Left kidney (tissue), 8 donors: ENCODE measurements at places on chromosomes 5 and 9. TPM values are rescaled to one million over a fixed set of nuclear protein-coding genes. Genes with fewer than 3 reads are reported as not detected.

GRCh38 chr9:90433398-90433941 lies 209.2 kb downstream of the DIRAS2 start:
- DNase-seq, result peak; percentile 82

Gene ANKRD18A
- polyA plus RNA-seq, result 5.3 TPM

DNA sequence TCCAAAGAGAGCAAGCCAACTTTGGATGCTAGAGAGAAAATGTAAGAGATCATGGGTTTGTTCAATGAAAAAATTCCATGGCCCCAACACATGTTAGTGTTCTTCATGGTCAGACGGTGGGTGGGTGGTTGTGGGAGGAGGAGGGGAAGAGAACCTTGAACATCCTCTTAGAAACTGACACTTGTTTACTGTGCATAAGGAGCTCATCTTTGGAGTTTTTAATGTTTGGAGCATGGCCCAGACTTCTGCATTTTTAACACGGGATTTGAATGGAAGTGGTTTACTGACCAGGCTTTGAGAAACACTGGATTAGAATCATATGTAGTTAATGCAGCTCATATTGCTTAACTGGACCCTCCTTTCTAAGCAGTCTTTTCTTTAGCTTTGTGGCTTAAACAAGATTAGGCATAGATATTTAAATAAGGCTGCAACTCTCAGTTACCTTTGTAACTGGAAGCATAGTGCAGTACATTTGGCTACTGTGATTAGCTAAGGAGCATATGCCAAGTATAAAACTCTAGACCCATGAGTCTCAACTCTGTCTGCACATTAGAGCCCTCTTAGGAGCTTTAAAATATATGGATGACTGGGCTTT lies 60.1 kb downstream of the FOCAD start:
- DNase-seq, result no peak

Gene ADGRV1
- 12.5 TPM for polyA plus RNA-seq

GRCh38 chr9:34996905-34997279 lies 7.3 kb downstream of the DNAJB5 start:
- no peak for DNase-seq

- DNase-seq, result no peak
Observed at GRCh38 chr9:135902655-135903357, 4.5 kb downstream of the CAMSAP1 start.

- DNase-seq, result no peak
Observed at GRCh38 chr5:640461-641330, 28.6 kb downstream of the CEP72 start.

DNA sequence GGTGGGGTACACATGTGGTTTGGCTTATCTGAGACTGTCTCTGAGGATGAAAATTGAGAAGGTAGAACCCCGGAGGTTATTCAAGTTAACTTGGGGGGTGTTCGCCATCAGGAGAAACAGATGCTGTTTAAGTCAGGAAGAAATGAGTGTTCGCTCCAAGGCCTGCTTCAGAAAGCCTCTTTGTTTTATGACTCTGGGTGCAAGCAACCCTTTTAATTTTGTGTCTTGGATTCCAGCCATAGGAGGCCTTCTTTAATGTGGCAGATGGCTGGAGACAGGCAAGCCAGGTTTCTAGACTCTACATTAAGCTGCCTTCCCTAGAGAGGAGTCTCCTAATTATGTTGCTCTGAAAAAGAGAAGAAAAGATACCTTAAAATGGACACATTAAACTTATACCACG lies 4.2 kb upstream of the SMAD5 start:
- peak; percentile 46 for DNase-seq

Gene CA9
- polyA plus RNA-seq, result 0.58 TPM

GRCh38 chr5:81068635-81069034 lies 108.5 kb downstream of the RASGRF2 start:
- no peak for DNase-seq

DNA sequence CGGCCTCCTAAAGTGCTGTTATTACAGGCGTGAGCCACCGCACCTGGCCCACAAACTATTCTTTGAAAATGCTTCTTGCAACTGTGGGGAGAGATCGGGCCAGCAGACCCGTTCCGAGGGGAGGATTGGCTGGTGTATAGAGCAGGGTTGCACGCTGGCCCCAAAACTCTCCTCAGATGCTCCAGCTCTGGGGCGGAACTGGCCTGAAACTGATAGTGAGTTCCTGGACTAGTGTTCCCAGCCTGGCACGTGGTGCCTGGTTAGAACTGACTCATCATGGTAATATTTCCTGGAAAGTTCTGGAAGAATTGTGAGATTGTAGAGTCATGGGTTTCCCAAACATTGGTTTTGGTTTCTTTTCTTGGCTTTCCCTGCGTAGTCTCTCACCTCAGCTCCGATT lies 120.5 kb downstream of the FBXL7 start:
- no peak for DNase-seq

Gene TPPP
- polyA plus RNA-seq, result 7.3 TPM

Gene SERF1B
- 85.1 TPM for polyA plus RNA-seq

Gene GPR151
- polyA plus RNA-seq, result not detected

DNA sequence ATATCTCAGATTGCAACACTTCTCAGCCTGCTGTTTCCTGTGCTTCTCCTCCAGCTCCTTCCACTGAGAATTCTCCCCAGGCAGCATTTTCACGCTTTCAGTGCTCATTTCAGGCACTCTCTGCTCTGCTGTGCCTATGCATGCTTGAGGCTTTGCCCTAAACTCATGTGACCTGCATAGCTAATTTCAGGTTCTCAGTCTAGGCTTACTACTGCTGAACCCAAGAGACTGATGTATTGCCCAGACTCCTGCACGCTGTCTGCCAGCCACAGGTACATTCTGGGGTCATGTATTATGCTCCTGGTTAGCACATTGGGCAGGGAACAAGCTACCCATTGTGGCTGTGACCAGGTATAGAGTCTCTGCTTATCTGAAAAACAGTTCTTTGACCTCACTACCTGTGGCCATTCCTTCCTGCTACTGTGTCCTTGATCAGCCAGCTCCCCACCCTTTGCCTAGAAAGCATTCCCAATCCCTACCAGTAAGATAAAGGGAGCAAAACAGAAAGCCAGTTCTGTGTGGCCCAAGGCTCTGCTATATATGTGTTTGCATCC lies 34.7 kb downstream of the PIP5K1B start:
- no peak for DNase-seq

GRCh38 chr5:1788200-1788599 lies 11.4 kb downstream of the MRPL36 start:
- no peak for DNase-seq
